ENCODE measurements at places on chromosomes 11 and 22.

DNA sequence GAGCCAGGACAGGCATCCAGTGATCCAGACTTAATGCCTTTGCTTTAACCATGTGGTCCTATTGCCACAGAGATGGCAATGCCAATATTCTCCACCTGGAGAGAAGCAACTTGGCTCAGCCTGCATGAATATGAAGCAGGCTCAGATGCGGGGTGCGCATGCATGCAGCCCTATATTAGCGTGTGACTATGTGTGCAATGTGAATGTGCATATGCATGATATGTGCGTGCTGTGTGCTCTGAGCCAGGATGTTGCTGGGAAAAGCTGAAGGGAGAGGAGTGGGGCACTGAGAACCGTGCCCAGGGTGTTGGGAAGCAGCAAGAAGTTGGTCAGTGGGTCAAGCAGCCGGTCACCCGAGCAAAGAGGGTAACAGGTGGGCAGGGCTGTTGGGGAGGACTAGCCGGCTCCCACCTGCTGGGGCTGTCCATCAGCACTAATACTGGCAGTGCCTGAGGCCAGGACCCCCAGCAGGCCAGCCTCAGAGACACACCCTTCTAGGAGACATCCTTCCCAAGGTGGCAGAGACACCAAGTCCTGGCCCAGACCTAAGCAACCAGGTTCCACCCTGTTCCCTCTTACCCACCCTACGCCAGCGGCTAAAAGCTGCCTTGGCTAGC is 24.8 kb upstream of the MYOD1 start:
- DNase-seq, result no peak

- DNase-seq, result peak; percentile 45
Observed at GRCh38 chr11:122491509-122491908, 164.0 kb upstream of the UBASH3B start.

DNA sequence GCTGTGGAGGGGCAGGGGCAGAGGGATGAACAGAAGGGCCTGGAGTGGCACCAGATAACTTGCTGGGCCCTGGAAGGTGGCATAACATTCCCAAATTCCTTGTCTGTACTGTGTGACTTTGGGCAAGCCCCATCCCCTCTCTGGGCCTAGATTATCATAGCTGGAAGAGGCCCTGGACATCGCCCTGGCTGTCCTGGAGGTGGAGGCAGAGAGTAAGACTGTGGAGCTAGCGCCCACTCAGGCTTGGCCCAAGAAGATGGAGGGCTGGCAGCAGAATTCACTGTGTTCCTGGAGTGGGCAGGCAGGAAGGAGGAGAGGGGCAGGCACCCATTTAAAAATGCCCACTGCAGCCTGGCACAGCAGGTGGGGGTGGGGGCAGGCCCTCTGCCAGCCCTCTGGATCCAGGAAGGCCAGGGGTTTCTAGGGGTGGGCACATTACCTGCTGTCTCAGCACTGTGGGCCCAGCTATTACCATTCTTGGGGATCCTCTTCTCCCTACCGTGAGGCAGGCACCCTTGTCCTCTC is 22.6 kb downstream of the ARHGEF17 start:
- DNase-seq, result no peak

- DNase-seq, result no peak
Observed at GRCh38 chr11:119759324-119759723, 30.3 kb upstream of the NECTIN1 start.

- no peak for DNase-seq
Observed at GRCh38 chr11:69485337-69486041, 4.0 kb downstream of the LINC01488 start.

- no peak for DNase-seq
Observed at GRCh38 chr22:30210235-30210909, 36.2 kb downstream of the LIF start.

DNA sequence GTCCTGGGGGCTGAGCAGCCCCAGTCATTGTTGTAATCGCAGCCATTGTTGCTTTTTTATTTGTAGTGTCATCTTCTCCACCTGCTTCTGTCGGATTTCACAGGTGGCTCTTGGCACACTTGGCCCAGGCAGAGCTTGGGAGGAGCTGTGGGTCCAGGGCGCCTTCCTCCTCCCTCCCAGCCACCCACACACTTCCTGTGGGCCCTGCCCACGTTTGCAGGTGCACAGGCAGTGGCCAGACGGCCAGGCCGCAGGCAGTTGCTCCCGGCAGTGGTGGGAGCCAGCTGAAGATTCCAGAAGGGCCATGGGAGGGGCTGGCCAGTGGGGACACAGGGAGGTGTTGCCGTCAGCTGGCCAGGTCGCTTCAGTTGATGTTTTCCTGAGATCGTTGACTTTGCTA is 1191.9 kb downstream of the BRD1 start:
- DNase-seq, result no peak

DNA sequence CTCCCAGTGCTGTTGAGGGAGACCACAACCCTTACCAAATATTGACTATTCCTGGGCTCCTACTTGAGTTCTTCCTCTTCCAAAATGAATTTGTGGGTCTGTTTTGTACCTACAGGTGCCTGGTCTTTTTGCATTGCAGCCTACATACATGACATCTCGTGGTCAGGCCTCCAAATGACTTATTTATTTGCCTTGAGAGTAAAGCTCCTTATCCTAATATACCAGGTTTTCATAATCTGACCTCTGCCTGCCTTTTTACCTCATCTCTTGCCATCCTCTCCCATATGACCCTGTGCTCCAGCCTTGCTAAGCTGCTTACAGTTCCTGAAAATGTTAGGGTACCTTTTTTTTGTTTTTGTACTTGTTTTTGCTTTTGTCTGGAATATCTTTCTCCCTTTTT is 130.4 kb downstream of the UVRAG start:
- DNase-seq, result no peak

GRCh38 chr11:134514354-134514951 is 102.4 kb upstream of the B3GAT1 start:
- no peak for DNase-seq

DNA sequence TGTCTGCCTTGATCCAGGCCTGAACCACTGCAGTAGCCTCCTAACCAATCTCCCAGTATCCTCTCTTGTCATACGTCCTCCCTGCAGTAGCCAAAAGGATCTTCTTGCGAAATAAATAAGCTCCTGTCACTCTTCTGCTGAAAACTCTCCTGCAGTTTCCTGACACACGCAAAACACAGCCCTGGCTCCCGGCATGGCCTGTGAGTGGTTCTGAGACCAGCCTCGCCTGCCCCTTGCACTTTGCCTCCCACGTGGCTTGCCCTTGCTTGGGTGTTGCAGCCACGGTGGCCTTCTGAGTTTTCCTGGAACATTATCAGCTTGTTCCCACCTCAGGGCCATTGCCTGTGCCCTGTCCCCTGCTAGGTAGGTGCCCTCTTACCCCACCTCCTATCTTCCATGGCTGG is 7.2 kb downstream of the ZC3H7B start:
- no peak for DNase-seq

DNA sequence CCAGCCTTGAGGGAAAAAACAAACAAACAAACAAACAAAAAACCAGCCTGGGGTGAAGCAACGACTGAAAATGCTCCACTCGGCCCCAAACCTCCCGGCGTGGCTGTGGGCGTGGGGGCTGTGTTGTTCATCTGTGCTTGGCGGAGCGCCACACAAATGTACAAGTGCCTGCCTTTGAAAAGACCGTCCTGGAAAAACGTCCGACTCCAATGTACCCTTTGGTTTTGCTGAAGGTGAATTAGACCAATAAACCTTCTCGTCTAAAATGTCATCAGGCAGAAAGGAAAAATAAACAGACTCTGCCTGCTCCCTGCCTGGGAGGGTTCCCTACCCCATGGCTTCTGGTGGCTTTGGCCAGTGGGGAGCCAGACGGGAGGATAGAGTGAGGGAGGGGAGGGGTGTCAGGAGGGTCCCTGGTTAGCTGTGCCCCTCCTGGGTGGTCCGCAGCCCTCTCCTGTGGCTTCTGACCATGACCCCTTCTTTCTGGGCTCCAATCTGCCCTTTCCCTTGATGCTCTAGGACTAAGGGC is 93.9 kb downstream of the TRMU start:
- DNase-seq, result no peak

GRCh38 chr11:82907371-82907770 is 5.8 kb downstream of the DDIAS start:
- no peak for DNase-seq

GRCh38 chr11:134781380-134781866 is 369.4 kb upstream of the B3GAT1 start:
- no peak for DNase-seq

DNA sequence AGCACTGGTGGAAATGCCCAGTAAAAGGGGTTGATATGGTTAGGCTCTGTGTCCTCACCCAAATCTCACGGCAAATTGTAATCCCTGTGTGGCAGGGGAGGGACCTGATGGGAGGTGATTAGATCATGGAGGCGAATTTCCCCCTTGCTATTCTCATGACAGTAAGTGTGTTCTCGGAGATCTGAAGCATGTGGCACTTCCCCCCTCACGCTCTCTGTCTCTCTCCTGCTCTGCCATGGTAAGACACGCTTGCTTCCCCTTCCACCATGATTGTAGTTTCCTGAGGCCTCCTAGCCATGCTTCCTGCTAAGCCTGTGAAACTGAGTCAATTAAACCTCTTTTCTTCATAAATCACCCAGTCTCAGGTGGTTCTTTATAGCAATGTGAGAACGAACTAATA is 37.4 kb downstream of the PACSIN2 start:
- no peak for DNase-seq

DNA sequence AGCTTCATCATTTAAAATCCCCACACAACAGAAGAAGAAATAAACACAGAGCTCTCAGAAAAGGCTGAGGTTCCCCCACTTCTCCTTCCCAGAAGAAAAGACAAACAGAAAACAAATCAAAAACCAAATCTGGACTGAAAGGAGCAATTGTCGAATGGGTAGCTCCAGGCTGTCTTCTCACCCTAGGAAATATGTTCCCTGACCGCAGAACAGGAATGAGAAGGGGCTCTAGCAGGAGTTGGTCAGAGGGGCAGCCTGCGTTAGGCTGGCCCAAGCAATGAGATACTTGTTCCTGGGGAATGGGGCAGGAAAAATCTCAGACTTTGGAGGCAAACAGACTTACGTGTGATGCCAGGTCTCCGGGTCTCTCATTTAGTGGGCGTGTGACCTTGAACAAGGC is 562.6 kb upstream of the CADM1 start:
- DNase-seq, result no peak

DNA sequence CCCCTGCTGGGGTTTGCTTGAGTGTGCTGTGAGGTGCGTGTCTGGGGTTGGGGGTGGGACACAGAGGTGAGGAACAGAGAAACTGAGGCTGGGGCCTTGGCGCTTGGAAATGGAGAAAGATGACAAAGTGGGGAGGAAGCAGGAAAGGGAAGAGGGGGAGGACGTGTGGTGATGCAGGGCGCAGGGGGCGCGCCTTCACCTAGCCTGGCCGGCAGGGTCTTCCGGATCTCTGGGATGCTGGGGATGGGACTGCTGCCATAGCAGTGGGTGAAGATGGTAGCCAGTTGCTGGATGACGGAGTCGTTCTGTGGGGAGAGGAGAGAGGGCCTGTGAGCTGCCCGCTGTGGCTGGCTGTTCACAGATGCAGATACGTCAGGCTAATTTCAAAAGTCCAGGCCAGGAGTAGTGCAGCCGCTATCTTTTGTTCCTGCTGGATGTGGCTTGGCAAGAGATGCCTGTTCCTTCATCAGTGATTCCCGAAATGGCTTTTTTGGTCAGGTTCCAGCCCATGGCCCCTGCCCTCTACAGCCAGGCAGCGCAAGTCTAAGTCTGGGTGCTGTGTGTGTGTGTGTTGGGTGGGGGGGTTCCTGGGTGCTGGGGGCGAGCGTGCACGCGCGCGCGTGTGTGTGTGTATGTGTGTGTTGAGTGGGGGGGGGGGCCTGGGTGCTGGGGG is 54.8 kb downstream of the NAT10 start:
- DNase-seq, result no peak

- DNase-seq, result no peak
Observed at GRCh38 chr22:30615543-30615954, 8.6 kb downstream of the TCN2 start.

DNA sequence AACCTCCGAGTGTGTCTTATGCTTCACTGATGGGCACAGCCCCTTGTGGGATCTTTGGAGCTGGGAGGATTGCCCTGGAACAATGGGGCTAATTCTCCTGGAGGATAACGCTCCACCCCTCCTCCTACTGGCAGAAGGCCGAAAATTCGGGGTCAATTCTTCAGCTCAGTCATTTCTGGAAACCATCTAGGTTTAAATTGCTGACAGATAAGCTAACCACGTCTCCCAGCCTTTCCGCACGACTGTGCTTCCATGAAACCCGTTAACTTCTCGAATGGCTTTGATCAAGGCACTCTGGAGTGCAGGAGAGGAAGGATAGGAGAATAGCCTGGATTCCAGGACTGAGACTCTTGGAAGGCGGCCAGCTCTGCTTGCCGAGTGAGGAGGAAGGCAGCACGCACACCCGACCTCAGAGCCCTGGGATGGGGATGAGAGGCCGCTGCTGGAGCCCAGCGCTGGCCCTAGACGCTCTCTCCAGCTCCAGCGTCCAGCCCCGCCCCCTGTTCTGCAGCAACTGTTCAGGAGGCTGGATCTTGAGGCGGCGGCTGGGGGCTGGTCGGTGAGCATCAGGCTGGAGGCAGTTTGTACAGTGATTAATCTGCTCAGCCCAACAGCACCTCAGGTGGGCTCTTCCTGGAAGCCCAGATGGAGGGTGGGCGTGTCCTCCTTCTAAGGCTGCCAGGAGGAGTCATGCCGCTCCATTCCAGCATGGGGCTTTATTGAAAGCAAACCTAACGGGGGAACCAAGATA is 176.7 kb upstream of the NCAM1 start:
- DNase-seq, result no peak

DNA sequence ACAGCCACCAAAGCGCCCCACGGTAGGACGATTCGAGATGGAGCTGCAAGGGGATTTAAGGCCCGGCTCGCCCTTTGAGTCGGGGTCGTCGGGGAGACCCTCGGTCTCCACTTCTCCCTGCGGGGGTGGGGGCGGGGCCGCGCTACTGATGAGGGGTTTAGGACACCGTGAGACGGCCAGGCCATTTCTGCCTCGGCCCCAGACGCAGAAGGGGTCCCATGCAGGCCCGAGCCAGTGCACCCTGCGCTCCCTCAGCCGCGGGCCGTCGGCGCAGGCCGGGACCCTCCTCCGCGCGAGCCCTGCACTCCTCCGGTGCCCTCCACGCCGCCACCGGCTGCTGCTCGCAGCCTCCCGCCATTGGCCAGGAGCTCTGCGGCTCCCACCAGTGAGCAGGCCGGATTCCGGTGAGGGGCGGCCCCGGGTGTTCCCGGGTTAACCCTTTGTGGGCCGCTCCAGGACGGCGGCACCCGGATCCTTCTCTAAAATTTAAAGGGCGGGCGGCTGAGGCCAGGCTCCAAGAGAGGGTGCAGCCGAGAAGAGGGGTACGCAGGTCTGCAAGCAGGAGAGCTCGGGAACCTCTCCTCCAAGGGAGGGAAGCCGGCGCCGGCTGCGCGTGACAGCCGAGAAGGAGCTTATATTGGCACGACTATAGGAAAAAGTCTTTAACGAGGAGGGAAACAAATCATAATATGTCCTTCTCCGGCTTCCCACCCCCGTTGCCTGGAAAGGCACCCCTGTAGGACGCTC is 18.0 kb downstream of the CREB3L1 start:
- DNase-seq, result peak; percentile 93

- no peak for DNase-seq
Observed at GRCh38 chr11:45167283-45167682, 20.8 kb downstream of the PRDM11 start.

GRCh38 chr22:26502688-26503561 is 9.3 kb downstream of the TFIP11 start:
- peak; percentile 65 for DNase-seq

- no peak for DNase-seq
Observed at GRCh38 chr11:30155428-30155827, 75.4 kb upstream of the FSHB start.

Measured in spinal cord (tissue), 10 donors.